ENCODE measurements at places on chromosomes 2 and 18.

GRCh38 chr18:50282521-50283335 lies 1.4 kb upstream of the MBD1 start:
- DNase-seq, result no peak

DNA sequence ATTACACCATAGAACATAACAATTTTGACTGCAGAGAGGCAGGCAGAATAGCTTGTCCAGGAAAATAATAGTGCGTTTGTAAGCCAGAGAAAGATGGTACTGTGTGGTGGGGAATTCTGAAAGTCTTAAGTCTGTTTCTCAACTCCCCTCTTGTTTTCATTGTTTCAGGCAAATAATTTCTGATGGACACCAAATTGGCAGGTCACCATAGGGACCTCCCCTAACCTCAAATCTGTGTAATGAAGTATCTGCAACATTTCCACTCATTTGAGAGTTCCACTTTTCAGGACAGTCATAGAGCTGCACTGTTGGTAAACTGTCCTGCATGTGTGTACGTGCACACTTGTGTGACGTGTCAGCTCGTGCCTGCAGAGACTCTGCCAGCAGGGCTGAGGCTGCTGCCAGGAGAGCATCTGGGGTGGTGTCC lies 195.6 kb downstream of the AGAP1 start:
- DNase-seq, result no peak

DNA sequence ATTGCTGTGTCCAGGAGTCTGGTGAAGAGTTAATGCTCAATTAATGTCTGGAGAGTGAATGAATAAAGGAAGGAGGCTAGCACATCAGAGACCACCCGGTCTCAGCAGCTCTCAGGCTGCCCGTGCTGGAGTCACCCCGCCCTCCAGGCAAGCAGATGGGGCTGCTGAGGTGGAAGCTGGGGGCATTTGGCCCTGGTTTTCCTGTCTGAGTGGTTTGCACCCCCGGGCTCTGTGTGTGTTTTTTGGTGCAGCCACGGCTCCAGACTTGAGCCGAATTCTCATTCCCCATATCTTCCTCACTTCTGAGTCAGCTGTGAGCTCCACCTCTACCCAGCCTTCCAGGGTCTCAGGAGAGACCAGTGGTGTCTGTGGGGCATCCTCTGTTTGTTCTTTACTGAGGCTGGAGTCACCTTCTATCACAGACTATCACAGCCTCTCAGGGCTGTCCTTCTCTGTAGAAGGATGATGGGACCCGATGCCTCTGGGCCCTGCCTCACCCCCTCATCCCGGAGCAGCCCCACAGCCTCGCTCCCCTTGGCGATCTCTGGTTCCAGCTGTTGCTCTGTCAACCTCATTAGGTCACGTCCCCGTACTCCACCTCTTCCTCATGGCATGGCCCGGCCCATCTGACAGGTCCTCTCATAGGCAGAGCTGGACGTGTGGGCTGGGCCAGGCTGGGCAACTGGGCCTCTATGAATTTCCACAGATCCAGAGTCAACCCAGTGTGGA lies 60.8 kb downstream of the HS1BP3 start:
- no peak for DNase-seq

GRCh38 chr2:231412618-231412963 lies 17.1 kb downstream of the B3GNT7 start:
- no peak for DNase-seq

DNA sequence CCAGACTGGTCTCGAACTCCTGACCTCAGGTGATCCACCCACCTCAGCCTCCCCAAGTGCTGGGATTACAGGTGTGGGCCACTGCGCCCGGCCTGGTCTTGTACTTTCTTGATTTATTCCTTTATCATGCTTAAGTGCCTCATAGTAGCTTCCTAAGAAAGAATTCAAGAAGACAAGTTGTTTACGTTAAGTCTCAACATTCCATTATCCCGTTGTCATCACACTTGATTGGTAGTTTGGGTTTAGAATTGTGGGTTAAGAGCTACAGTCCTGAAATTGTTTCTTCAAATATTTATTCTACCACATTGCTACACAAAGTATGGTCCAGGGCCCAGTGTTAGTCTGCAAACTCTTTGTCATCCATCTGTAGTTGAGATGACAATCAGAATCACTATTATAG lies 194.0 kb downstream of the VWC2L start:
- DNase-seq, result no peak

DNA sequence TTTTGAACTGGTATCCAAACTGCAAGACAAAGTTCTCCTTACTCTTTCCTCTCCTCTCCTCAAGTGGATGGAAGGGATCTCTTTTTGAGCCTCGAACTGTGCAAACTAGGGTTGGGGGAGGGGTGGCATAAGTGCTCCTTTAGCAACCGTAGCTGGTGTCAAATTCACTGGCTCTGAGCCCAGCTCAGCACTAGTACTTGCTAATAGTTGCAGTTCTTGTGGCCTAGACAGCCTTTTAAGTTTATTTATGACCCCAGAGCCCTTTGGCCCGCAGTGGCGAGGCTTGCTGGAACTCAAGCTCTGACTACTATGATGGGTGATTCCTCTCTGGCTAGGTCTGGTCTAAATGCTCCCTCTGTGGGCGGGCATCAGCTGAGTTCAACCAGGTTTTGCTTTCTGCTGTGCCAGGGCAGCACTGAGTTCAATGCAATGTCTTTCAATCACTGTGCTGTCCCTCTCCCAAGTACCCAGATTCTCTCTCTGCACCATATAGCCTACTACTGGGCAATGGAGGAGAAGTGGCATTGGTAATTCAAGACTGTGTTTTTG lies 528.4 kb upstream of the SYT4 start:
- no peak for DNase-seq
